ENCODE measurements at places on chromosomes 4 and X.
A peak's percentile ranks its signal among the peaks of the same experiment; 100 is the strongest.

DNA sequence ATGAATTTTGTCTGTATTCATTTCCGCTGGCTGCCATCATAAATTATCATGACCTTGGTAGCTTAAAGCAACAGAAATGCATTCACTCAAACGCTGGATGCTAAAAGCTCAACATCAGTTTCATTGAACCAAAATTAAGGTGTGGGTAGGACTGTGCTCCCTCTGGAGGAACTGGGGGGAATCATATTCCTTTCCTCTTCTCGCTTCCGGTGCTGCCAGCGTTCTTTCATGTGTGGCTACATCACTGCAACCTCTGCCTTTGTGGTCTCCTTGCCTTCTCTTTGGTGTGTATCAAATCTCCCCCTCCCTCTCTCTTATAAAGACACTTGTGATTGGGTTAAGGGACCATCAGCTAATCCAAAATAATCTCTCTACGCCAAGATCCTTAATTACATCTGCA is 39.5 kb downstream of the NEIL3 start:
- DNase-seq = no peak

GRCh38 chrX:69287095-69287494 is 121.8 kb upstream of the PJA1 start:
- no peak for DNase-seq

GRCh38 chr4:3410401-3411135 is 31.2 kb upstream of the HGFAC start:
- DNase-seq = no peak

DNA sequence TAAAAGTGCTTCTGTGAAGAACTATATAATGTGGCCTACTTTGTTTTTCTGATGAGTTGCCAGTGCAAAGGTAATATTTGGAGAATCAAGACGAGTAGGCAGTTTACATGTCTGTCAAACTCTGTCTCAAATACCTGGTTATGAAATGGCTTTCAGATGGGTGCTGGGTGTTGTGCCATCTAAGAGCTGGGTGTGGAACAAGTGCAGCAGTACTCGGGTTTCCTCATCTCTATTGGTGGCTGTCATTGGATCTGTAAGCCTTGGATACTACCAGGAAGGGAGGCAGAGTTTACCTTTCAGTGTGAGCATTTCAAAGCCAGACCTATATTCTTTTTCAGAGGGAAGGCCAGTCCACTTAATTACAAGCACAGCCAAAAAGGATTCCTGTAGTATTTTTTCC is 37.2 kb downstream of the MTM1 start:
- DNase-seq = no peak

- DNase-seq = peak; percentile 22
Observed at GRCh38 chrX:39814391-39814790, 283.4 kb downstream of the BCOR start.

DNA sequence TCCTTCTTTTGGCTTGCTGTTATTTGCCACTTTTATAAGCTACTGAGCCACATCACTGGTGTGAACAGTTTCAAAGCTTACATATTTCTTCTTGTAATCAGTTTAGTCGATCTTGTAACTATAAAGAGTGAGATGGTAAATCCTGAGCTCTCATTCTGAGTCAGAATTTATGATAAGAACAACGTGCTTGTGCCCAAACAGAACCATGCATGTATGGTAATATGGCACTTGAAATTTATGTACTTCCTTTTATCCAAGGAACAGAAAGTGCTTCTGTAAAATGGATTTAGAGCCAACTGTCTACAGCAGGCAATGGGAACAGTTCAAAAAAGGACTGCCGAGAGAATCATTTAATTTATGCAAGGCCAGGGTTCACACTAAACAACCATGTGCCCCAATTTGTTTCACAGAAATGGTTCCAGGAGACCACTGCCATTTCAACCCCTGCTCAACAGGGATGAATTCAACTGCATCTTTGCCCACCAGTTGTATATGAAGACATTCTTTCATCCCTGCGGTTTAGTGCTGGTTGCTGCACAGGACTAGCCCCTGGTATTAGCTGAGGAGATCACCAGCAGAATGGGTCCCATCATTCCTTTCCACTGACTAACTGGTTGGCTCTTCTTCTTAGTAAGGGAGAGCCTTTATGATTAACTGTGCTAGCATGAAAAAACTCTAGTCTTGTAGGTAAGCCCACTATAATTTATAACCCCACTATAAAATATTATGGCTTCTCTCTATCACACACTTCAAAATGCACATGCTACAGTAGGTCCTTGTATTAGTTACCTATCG is 162.9 kb upstream of the PGRMC2 start:
- DNase-seq = no peak

DNA sequence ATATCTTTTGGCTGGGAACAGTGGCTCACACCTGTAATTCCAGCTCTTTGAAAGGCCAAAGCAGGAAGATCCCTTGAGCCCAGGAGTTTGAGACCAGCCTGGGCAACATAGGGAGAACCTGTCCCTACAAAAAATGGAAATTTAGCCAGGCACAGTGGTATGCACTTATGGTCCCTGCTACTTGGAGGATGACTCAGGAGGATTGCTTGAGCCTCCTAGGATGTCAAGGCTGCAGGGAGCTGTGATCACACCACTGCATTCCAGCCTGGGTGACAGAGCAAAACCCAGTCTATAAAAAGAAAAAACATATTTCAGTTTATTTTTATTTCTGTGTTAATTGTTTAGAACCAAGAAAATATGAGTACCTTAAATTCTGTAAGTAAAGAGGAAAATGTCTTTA is 123.7 kb downstream of the CBR4 start:
- no peak for DNase-seq

- no peak for DNase-seq
Observed at GRCh38 chr4:134343081-134343480, 141.5 kb upstream of the PABPC4L start.

GRCh38 chrX:15848576-15848975 is 6.0 kb downstream of the AP1S2 start:
- DNase-seq = no peak

DNA sequence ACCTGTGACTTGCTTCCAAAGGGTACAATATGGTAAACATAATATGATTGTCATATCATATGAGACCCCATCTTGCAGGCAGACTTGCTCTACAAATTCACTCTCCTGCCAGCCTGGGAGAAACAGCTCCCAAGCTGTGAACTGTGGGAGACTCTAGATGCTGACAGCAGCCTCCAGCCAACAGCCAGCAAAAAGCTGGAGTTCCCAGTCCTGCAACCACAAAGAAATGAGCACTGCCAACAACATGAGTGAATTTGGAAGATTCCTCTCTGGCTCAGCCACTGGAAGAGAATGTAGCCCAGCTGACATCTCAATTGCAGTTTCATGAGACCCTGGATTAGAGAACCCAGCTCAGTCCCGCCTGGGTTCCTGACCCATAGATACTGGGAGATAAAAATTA is 145.4 kb downstream of the QDPR start:
- no peak for DNase-seq

DNA sequence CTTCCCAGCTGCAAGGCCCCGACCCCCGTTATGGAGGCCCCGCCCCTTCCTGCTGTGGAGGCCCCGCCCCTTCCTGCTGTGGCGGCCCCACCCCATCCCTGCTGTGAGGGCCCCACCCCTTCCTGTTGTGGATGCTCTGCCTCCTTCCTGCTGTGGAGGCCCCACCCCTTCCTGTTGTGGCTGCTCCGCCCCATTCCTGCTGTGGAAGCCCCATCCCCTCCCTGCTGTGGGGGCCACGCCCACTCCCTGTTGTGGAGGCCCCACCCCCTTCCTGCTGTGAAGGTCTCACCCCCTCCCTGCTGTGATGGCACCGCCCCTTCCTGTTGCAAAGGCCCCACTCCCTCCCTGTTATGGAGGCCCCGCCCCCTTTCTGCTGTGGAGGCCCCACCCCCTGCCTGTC is 104.9 kb upstream of the PSAPL1 start:
- no peak for DNase-seq

GRCh38 chr4:98113012-98113411 is 30.3 kb downstream of the STPG2 start:
- no peak for DNase-seq

GRCh38 chr4:141643557-141643956 is 7.2 kb downstream of the IL15 start:
- no peak for DNase-seq

DNA sequence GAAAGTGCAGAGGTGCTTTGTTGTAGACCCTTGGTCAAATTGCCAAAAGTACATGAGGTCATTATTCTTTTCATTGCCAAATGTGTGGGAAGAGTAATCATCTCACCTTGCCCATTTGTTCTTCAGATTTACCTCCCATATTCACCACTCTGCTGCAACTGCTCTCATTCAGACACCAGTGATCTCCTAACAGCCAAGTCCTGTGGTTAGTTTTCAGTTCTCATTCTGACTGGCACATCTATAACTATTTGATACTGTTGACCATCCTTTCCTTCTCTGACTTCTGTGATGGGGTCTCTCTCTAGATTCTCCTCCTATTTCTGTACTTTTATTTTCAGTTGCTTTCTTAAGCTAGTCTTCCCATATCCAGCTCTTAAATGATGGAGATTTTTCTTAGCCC is 39.8 kb downstream of the GRIA3 start:
- DNase-seq = no peak

GRCh38 chr4:41214136-41214824 is at the start of gene APBB2:
Gene APBB2, minus strand, starts transcription at chr4:41214542. Its CDS starts 181,288 bp downstream, at chr4:41033254.
- no peak for DNase-seq

GRCh38 chr4:163404580-163404979 is 60.9 kb downstream of the NPY5R start:
- DNase-seq = no peak

GRCh38 chrX:132631579-132632232 is 142.9 kb upstream of the MBNL3 start:
- no peak for DNase-seq

- DNase-seq = no peak
Observed at GRCh38 chr4:184957446-184958115, 60.7 kb upstream of the HELT start.

GRCh38 chr4:87938746-87939145 is 36.8 kb upstream of the SPP1 start:
- no peak for DNase-seq
